Motor neuron (in vitro differentiated cells): ENCODE measurements at places on chromosomes 3 and 15. TPM values are rescaled to one million over a fixed set of nuclear protein-coding genes. Genes with fewer than 3 reads are reported as not detected.

Gene CCDC39
- total RNA-seq = not detected in 2 replicates

Gene CYP1A2
- 0.14 TPM in 1 of 2 replicates, not detected in the other for total RNA-seq

Gene RPUSD3
- 31.1 and 32.8 TPM in 2 replicates for total RNA-seq

Gene AGBL1
- 0.38 and 0.68 TPM in 2 replicates for total RNA-seq

Gene TEX9
- total RNA-seq = 14.7 and 20.8 TPM in 2 replicates

Gene CAMK2N2
- total RNA-seq = 0.31 TPM in 1 of 2 replicates, not detected in the other

GRCh38 chr15:90986790-90987507 is 7.4 kb downstream of the PRC1 start:
- no peak for ATAC-seq

- ATAC-seq = peak; percentile 33
Observed at GRCh38 chr15:50009634-50010033, 109.4 kb downstream of the ATP8B4 start.

DNA sequence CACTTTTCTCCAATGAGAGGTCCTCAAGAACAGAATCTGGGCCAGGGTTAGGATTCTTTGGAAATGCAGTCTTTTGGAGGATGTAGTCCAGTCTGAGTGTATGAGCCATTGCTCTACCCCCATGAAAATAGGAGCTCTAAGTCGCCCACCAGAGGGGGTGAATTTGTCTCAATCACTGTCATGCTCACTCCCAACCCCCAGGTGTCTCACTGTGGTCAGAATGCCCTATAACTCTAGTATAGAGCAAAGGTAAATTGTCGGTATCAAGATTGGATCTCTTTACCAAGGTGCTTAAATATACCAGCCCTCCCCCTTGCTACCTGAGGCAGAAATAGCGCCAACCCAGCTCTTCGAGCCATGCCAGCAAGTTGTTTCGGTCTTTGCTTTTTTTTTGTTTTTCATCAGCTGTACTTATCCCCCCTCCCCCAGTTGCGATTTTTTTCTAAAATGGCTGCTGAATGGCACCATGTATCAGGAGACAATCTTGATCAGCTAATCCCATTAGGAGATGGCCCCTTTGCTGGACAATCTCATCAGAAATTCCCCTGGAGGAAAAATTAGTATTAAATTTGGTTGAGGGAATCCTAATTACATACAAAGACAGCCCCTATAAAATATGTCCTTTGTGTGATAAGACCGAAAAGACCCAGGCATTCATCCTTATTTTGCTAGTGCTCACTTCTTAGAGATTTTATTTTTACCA is 130.7 kb downstream of the EBLN2 start:
- ATAC-seq = peak; percentile 71

GRCh38 chr3:23221136-23221535 is 18.0 kb downstream of the UBE2E2 start:
- ATAC-seq = no peak

DNA sequence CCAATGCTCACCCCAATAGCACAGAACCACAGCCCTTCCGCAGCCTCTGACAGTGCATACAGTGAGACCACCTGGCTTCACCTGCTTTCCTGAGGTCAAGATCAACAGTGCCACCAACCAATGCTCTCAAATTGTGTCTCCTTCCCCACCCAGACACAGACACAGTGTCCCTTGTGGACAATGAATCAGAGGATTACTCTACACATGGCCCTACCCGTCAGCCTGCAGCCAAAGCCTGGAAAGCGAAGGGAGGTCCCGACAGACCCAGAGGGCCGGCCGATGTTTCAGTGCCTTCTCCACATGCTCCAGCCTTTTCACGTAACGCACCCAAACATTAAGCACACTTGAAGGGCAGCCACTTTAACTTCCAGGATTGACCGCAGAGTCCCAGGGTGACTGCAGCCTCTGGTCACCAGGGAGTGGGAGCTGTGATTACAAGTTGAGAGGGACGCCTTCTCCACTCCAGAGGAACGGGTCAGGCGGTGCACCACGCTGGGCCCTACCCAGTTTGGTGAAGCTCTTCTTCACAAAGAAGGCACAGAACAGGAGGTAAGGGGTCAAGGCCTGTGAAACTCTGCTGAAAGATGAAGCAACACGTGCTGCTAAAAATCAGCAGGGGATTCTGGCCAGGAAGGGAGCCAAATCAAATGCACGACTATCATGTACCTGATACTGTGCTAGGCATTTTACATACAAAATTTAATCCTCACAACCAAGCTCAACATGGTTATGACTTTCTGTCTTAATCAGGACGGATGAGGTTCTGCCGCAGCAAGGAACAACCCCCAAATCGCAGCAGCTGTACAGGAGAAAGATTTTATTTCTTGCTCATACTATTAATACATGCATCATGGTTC is 17.2 kb downstream of the KLHL25 start:
- peak; percentile 64 for ATAC-seq

GRCh38 chr15:55221090-55222011 is 24.6 kb upstream of the RSL24D1 start:
- no peak for ATAC-seq

- ATAC-seq = no peak
Observed at GRCh38 chr3:156493887-156494286, 61.0 kb downstream of the SSR3 start.

DNA sequence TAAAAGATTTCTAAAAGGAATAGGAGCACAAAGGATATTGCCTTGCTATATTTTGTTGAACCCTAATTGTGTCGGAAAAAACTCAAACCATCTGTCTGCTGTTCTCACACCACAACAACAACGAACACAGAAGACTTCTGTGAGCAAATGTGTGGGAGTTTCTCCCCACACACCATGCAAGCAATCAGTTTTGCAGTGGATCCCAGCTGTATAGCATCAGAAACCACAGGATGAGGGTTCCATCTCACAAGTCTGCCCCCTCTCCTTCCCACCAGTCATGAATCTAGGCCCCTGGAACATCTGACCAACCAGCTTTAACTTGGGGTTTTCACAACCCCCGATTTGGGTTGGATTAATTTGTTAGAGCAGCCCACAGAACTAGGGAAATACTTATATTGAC is 91.3 kb upstream of the SLC4A7 start:
- ATAC-seq = no peak

DNA sequence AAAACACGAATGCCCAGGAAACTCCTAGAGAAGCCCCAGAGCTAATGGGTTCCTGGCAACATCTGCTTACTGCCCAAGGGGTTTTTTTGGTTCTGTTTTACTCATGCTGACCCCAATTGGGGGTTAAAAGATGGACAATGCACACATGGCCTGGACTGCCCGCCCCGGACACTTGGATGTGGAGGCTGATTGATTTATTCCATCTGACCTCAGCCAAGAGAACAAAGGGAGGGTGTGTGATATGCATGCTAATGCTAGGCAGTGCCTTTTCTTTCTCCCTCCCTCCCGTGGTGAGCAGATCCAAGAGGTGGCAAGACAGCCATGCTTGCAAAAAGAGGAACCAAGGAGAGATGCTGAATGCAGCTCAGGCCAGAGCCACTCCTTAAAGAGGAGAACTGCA is 3.3 kb upstream of the LRTM1 start:
- ATAC-seq = peak; percentile 97

DNA sequence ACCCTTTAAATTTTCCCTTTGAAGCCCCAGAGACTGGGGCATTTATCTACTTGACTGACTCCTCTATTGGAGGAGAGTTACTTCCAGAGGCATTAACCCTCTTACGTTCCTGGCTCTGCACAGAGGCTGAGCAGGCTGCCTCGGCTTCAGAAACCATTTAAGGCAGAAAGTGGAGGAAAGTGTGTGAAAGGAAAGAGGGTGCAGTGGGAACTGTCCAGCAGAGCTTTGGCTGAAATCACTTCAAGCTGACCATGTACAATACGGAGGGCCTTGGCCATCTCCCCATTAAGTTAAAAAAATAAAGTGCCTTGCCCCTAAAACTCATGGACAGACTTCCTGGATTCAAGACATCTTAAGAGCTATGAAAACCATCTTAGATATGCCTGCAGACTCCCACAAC is 238.7 kb downstream of the SV2B start:
- no peak for ATAC-seq

- no peak for ATAC-seq
Observed at GRCh38 chr15:51202783-51203182, 108.1 kb upstream of the TNFAIP8L3 start.

DNA sequence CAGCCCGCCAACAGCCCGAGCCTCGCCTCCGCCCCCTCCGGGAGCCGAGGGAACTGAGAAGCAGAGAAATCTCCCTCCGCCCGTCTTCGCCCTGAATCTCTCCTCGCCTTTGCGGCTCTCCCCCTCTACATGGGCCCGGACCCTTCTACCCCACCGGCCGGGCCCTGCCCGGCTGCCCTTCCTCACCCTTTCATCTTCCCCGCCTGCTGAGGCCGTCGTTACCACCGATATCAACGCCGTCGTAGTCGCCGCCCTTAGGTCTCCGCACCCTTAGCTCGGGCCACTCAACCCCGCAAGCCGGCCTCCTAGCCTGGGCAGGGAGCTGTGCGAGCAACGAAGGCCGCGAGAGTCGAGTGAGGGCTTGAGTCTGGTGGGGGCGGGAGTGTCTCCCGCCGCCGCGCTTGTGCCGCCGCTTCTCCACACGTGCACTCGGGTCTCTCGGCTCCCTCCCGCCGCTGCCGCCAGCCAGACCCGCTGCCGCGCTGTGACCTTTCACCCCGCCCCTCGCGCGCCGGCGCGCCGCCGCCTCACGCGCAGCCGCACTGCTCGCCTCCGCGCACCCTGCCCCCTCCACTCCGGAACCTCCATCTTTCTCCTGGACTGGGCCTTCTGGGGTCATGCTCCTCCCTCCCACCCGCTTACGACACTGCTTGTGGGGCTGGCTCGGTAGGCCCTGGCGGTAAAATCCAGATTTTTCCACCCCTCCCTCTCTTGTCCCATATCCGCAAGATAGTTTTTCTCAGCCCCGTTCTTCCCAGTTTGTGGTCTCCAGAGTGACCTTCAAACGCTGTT is at the start of gene NAA50:
TSS of gene NAA50 (minus strand) at position 494 of the 792 bp plus-strand sequence. CDS start at position 194, 300 bp downstream.
- ATAC-seq = peak; percentile 81

GRCh38 chr3:40627095-40627494 is 102.3 kb downstream of the ZNF621 start:
- no peak for ATAC-seq

GRCh38 chr3:57951066-57951882 is 56.9 kb upstream of the FLNB start:
- ATAC-seq = peak; percentile 68

GRCh38 chr3:94167796-94168195 is 104.9 kb downstream of the NSUN3 start:
- ATAC-seq = no peak
